NCI-H1694 (cell line): ENCODE measurements at places on chromosomes 5 and 9.

GRCh38 chr9:37201581-37201980 is 81.2 kb downstream of the ZCCHC7 start:
- no peak for DNase-seq

DNA sequence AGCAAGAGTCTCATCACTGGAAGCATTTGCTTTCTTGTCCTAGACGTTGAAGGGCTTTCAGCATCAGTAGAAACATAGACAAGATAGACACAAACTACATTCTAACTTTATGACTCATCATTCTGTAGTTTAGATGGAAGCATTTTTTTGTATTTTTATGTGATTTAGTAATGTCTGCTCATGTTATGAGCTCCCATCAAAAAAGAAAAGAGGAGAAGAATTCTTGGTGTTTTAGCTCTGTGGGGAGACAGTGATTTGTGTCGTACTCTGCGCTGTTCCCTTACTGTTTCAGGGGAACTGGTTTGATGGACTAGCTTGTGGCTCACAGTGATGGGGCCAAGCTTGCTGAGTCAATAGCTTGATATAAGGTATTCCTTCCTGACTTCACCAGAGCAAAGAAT is 159.2 kb upstream of the WWC1 start:
- DNase-seq = no peak

DNA sequence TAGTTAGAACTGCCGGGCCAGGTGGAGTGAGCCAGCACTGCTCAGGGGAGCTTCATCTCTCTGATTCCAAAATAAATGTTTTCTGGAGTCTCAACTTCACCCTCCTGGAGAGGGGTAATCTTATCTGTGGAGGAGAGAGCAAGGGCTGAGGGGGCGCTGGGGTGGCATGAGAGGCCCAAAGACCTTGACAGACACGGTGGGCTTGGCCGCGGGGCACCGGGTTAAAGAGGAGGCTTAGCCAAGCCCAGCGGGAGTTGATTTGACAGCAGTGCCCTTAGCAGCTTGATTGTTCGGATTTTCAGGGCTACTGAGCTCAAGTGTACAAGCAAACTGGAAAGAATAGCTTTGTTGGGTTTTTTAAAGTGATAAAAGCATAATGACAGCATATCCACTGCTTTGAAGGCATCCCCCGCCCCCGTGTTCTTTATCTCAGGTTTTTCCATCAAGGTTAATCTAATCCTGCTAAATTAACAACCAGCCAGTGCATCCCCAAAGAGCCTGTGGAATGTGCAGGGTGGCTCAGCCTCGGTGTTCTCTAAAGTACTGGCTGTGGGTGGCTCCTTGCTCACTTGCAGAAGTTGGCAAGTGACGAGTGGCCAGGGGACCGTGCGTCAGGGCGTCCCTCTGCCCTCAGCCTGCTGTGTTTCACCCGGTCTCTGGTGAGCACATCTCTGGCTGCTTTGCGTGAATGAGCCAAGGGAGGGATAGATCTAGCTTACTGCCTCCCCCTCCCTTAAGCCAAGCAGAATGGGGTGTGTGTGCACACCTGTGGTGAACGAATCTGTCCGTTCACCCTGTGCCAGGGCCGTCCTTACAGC is 5.5 kb downstream of the QRFP start:
- no peak for DNase-seq

DNA sequence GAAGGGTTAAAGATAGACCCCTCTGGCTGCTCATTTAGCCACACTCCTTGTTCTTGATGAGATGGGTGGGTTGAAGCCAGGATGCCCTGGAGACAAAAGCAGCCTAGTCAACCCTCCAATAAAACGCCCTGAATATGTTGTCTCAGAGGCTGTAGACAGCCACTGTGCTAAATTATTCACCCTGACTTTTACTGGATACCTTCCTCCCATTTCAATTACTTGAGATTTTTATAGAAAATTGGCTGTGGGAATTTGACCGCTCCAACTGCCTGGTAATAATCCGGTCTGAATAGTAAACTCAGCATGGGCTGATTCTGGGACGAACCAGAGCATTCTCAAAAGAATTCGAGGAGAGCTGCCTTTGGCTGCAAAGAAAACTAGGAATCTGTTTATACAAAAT is 104.2 kb downstream of the SNX18 start:
- no peak for DNase-seq

GRCh38 chr5:117497601-117498000 is 923.0 kb upstream of the SEMA6A start:
- DNase-seq = no peak

- no peak for DNase-seq
Measured at GRCh38 chr9:12141422-12141821, 551.8 kb upstream of the TYRP1 start.

DNA sequence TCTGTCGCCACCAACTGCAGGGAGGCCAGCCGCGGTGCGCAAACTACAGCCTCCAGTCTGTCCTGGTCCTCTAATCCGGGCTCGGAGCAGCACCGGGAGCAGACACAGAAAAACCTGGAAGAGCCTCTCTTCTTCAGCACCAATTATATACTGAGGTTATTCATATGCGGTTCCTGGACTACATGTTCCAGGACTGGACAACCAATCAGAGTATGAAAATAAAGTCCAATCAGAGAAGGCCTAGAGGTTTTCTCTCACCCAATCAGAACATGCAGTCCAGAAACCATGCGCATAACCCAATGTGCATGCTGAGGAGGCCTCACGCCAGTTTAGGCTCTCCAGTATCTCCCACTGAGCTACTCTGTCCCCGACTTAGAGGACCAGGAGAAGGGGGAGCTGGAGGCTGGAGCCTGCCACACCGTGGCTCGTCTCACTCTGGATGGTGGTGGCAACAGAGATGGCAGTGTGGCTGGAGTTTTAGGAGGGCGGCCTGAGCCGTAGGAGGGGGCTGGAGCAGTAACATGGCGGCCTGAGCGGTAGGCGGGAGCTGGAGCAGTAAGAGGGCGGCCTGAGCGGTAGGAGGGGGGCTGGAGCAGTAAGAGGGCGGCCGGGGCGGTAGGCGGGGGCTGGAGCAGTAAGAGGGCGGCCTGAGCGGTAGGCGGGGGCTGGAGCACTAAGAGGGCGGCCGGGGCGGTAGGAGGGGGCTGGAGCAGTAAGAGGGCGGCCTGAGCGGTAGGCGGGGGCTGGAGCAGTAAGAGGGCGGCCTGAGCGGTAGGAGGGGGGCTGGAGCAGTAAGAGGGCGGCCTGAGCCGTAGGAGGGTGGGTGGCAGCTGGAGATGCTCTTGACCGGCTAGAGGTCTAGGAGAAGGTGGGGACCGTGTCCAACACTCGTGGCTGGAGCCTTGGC is 20.4 kb upstream of the TRIM52 start:
- DNase-seq = no peak

GRCh38 chr5:132096904-132097303 is 23.3 kb downstream of the CSF2 start:
- DNase-seq = no peak

DNA sequence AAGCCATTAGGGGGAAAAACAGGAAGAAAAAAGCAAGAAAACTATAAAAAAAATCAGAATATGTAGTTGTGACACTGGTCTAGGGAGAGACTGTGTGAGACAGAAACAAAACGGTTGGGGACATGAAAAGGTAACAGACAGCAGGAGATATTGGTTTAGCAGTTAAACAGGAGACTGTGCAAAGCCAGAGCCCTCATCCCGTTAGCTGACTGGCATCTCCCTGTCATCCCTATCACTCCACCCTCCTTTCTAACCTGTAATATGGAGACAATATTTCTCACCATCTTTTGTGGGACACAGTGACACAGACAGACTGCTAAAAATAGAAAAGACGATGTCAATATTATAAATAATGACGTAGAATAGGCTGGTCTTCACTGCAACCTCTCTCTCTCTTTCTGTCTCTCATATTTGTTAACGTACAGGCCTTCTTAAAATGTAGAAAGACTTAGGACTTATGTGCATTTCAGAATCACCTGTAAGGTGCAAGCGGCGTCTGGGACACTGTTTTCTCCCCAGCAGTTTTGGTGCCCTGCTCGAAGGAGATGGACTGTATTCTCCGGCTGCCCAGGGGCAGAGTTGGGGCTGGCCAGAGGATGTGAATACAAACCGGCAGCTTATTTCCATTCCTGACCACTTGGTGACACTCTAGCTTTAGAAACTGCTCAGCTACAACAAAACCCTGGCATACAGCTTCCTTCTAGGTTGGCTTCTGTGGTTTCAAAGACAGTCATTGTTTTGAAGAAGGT is 190.6 kb downstream of the MAT2B start:
- peak; percentile 13 for DNase-seq

DNA sequence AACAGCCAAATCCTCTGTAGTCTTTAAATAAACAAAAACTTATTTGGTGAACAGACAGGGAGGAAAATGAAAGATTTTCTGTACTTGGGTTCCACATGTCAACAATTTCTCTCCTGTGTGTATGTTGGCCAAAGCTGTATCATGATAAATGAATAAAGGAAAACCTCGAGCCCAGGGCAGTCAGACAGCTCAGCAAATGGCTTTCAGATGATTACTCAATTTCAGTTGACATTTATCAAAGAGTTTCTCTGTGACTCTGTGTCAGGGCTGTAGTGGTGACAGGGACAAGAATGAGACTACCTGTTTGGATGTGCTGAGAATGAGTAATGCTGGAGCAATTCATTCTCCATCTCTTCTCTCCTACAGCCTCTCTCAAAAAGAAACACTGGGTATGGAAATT is 45.7 kb upstream of the PTGS1 start:
- no peak for DNase-seq

- no peak for DNase-seq
Measured at GRCh38 chr5:115873392-115873791, 31.7 kb downstream of the AP3S1 start.

- no peak for DNase-seq
Measured at GRCh38 chr5:176633598-176633997, 3.1 kb downstream of the EIF4E1B start.

- no peak for DNase-seq
Measured at GRCh38 chr9:89501311-89501898, 3.5 kb upstream of the SEMA4D start.

DNA sequence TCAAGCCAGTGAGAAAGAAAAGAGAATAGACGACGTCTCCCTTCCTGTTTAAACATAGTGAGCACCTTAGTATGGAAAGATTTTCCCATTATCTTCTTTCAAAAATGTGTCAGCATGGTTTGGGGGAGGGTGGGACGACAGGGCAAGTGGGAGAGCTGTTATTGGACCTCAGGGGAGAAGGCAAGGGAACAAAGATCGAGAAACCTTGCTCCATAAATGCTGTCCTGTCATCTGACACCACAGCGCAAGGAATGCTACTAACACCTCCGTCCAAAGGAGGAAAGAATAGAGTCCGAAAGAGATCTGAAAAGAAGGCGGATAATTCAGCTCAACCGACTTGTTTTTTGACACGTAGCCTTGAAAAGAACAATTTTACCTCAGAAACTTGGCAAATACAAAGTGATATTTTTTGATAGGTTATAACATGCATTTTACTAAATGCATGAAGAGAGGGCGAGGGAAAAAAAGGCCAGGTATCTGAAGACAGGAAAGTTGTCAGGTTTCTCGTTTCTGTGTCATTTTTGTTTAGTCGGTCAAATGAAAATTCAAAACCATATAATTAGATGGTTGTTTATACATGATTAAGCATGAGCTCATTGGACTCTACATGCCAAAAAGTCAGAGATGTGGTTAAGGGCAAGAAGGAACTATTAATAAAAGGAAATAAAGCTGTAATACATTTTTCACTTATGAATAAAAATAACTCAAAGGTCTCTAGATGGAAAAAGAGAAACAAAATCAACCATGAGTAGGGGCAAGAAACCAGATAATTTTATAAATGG is 155.7 kb downstream of the GLIS3 start:
- no peak for DNase-seq

- no peak for DNase-seq
Measured at GRCh38 chr9:1461812-1462211, 411.7 kb downstream of the DMRT2 start.

DNA sequence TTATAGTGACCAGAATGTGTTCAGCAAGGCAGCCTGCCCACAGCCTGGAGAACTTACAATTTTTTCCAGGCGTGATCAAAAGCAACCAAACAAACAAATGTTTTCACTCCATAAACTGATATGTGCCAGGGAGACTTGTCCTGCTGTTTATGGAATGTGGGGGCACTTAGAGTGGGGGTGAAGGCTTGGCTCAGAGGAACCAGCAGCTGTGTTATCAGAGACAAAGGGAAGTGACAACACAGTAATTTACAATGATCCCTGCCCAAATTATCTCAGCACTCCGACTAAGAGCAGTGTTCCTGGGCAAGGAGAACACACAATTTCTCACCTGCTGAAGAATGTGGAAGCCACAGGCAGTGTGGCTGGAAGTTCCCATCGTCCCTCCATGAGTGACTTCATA is 429.1 kb upstream of the IRX4 start:
- DNase-seq = no peak

DNA sequence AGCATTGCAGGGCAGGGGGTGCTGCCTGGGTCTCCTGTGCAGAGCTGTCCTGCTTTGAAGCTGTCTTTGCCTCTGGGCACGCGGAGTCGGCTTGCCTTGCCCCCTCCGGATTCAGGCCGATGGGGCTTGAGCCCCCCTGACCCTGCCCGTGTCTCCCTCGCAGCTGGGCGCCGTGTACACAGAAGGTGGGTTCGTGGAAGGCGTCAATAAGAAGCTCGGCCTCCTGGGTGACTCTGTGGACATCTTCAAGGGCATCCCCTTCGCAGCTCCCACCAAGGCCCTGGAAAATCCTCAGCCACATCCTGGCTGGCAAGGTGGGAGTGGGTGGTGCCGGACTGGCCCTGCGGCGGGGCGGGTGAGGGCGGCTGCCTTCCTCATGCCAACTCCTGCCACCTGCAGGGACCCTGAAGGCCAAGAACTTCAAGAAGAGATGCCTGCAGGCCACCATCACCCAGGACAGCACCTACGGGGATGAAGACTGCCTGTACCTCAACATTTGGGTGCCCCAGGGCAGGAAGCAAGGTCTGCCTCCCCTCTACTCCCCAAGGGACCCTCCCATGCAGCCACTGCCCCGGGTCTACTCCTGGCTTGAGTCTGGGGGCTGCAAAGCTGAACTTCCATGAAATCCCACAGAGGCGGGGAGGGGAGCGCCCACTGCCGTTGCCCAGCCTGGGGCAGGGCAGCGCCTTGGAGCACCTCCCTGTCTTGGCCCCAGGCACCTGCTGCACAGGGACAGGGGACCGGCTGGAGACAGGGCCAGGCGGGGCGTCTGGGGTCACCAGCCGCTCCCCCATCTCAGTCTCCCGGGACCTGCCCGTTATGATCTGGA is 2.7 kb downstream of the CEL start:
- DNase-seq = no peak

DNA sequence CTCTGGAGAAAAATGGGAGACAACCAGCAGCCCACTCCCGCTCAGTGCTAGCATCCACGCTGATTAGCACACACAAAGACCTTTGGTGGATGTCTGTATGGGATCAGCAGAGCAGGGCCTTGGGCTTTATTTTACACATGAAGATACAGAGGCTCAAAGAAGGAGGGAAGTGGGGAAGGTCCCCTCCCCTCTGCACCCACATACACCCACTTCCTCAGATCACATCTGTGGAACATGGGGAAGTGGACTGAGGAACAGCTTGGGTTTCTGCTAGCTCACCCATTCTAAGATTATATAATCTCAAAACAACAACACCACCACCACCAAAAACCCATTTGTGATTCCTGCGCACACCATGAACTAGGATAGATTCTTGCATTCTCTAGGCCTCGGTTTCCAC is 14.0 kb downstream of the GGTA1 start:
- no peak for DNase-seq
